ENCODE measurements at places on chromosomes 7 and 10.

- no peak for DNase-seq
Measured at GRCh38 chr10:118956802-118957442, 72.6 kb upstream of the NANOS1 start.

DNA sequence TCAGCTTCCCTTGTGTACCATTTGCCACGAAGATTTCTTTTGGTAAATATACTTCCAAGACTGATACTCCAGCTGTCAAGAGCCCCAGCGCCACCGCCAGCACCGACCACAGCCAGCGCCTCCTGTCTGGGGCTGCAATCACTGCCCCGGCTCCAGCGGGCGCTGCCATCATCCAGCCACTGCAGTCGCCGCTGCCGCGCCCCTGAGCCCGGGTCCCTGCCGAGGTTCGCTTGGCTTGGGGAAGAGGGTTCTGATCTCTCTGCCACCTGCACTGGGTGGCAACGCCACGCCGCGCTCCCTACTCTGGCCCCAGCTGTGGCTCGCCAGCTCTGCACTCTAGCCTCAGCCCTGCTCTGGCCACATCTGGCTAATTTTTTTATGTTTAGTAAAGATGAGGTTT lies 57.7 kb upstream of the ZNF138 start:
- no peak for DNase-seq

DNA sequence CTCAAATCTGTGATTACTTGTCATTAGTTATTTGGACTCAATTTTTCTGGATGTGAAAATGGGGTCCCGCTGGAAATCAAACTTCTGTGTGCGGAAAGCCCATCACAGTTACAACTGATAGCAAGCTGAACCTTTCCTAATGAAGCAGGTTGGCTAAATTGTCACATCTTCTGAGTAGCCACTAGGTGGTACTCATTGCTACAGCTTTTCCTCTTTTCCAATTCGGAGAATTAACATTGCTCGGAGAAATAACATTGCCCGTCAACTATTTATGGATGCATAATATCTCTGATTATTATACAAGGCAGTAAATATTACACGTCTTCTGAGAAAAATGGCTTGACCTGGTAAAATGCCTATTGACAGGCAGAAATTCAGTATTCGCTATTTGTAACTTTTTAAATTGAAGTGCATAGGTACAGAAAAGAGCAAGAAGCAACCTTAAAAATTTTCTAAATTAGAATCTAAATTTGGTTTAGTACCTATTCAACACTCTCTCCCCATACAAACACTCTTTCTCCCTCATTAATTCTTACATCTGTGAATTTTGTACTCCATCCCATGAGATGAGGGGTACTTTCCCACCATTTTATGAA lies 17.3 kb upstream of the BLOC1S2 start:
- no peak for DNase-seq

DNA sequence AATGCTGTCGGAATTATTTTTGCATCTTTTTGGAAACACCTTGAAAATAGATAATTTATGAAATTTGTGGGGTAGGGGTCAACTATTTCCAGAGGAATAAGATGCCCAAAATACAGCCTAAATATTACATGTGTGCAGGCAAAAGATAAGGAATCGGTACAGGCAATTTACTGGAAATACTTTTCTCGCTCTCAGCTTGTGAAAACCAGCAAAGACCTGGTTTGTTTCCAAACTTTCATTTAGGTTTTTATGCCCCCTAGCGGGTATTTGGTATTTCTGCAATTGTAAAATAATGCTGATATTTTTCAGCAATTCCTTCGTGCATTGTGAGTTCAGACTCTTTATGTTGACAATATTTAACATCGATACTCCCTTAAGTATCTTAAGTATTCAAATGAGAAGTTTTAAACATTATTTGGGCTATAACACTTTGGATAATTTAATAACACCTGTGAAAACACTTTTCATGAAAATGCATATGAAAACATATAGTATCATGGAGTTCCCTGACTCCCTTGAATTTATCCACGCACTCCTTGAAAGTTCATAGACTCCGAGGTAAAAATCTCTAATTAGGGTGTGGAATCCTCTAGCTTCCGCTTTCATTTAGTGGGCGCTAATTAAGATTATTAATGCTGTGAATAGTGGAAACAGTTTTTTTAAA lies 132.4 kb downstream of the TSPAN12 start:
- no peak for DNase-seq

- DNase-seq: no peak
Measured at GRCh38 chr7:50628434-50629084, 63.4 kb upstream of the DDC start.

- no peak for DNase-seq
Measured at GRCh38 chr7:133650487-133651300, 397.8 kb downstream of the EXOC4 start.

GRCh38 chr10:32253276-32253675 lies 93.7 kb downstream of the EPC1 start:
- no peak for DNase-seq

DNA sequence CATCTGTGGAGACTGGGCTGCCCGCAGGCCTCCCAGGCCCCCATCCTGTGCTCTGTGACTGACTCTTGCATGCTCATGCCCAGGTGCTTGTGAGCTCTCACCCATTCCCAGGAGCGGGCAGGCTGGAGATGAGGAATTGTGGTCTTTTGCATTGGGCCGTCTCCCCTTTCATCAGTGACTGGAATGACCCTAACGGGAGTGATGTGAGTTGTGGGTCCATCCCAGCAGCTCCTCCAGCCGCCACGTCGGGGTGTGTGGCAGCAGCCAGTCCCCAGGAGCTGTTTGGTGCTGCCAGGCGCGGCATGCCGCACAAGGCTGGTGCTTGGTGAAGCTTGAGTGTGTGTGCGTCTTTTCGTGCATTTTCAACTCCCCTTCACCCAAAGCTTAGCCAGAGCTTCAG lies 164.2 kb downstream of the ACTR3B start:
- no peak for DNase-seq

DNA sequence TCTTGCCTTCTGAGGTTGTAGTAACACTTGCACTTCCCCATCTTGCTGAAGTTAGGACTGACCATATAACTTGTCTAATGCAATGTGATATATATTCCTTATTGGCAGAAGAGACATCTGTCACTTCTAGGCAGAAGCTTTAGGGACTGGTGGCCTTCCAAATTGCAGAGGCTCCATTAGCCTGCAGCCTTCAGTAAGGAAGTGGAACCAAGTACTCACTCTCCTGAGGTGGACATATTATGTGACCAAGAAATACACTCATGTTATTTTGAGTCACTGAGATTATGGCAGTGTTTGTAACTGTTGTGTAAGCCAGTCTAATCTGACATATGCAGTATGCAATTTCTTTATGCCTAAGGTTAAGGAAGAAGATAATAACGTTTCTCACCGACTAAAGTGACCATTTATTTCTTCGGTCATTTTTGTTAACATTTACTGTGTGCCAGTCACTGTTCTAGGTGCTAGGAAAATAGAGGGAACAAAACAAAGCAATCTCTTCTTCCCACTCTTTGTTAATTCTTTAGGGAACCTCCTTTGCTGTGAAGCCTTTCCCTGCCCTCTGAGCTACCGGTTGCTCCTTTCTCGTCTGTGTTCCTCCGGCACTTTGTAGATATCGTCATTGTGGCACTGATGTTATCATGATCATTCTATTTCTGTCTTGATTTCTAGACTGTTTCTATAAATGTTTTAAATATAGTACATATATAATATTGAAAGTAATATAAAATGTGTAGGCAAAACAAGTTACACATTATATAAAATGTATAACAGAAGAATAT lies 52.9 kb upstream of the HBP1 start:
- no peak for DNase-seq

DNA sequence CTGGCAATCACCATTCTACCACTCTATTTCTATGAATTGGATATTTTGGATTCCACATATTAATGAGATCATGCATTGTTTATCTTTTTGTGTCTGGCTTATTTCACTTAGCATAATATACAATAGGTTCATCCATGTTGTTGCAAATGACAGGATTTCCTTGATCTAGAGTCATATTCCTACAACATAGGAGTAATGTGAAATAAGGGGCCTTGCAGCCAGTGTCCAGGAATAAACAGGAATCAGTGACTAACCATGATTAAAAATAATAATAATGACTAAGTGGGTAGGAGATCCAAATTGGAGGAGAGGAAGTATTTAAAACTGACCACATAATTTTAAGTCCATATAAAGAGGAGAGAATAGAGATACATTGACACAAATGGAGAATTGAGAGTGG lies 49.9 kb downstream of the SCIN start:
- DNase-seq: no peak

GRCh38 chr7:55502124-55502857 lies 70.0 kb downstream of the VOPP1 start:
- DNase-seq: no peak

DNA sequence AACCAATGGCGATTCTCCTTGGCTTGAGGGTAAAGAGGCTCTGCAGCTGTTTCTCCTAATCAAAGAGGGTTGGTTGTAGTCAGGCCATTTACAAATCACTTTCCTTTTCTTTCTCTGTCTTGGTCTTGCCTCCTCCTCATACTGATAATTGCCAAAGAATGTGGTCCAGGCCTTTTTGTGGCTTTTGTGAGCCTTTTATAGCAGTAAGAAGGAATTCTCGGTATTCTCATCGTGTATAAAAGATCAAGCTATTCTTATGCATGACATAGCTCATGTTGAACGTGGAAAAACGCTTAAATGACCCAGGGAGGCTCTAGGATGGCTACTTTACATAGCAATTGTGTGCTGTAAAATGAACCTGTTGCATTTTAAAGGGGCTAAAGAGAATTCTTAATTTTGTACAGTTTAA lies 62.6 kb downstream of the RBM20 start:
- DNase-seq: no peak

- no peak for DNase-seq
Measured at GRCh38 chr10:2122431-2123124, 385.3 kb upstream of the ADARB2 start.

GRCh38 chr7:149642589-149642988 lies 130.8 kb downstream of the ZNF467 start:
- no peak for DNase-seq

DNA sequence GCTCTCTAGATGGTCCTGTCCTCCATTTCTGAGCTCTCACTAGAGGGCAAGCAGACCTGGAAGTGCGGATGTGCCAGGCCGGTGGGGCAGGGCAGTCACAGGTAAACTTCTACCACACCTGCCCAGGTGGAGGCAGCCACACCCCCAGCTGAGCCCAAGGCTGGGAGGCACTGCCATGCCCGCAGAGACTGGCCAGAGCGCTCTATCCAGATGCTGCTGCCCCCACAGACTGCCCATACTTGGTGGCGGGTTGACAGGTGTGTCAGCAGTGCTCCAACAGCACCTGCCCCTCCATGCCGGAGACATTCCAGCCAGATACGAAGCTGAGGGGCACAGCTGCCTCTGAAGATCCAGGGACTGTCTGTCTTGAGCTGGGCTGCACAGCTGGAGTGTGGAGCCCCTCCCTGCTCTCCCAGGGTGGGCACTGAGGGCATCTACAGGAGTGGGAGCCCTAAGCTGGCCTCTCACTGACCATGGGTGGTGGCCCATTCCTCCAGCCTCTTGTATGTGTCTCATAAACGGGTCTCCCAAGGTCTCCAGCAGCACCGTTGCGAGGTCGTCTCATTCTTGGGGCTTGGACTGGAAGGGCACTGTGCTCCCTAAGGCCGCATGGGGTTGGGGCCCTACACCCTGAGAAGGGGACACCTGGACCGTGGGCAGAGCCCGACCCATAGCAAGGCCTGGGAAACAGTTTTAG lies 38.2 kb upstream of the PPIF start:
- no peak for DNase-seq

DNA sequence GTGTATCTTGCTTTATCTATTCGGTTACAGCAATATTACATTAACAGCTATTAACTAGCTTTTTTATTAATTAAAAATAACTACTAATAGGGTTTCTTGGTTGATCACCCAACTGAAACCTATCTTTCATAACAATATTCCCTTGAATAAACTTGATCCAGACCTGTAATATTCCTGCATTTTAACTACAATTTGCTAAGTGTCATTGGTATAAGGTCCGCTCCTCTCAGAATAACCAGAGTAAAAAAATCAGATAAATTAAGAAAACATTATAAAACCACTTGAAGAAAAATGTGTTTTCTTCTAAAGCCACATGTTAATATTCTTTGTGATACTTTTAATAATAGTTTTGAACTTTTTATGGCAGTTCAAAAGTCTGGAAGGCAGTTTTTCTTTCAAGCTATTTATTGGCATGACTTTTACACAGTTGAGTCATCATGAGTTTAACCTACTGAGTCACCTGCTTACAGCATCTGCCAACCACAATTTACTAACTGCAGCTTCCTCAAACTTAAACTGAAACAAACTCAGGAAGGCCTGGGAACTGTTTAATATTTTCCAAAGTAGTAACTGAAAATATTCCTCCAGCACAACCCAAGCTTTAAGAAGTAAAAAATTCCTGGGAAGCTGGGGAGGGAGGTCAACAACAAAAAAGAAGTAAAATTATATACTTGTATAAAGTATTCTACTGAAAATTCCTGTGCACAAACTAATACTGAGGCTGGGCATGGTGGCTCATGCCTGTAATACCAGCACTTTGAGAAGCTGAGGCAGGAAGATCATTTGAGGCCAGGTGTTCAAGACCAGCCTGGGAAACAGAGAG lies 103.2 kb downstream of the NRBF2 start:
- no peak for DNase-seq

GRCh38 chr7:95276114-95276513 lies 48.2 kb downstream of the PON1 start:
- no peak for DNase-seq

DNA sequence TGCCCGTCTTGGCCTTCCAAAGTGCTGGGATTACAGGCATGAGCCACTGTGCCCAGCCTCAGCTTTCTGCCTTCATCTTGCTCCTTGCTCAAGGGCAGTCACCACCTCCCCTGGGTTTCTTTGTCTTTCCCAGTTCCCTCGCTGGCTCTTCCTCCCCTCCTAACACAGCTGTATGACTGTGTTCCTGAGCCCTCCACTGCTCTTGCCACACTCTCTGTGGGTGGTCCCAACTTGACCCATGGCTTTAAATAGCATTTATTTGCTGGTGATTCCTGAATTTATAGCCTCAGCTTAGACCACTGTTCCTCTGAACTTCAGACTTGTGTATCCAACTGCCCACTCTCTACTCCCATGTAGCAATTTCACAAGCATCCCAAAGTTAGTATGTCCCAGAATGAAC lies 181.3 kb downstream of the BAMBI start:
- no peak for DNase-seq

DNA sequence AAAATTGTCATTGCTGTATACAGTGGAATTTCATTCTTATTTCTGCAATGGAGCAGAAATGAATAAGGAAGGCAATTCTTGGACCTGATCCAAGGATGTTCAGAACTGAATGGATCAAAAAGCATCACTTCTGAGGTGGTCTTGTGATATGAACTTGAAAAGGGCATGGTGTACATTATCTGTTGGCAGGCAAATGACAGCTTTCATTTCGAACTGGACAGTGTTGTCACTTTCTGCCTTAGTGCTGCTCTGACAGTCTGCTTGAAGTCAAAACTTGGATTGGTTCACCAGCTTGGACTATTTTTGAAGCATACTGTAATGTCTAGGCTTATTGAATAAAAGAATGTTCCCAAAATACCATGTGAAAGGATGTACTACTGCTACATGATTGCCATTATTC lies 52.0 kb downstream of the VCL start:
- DNase-seq: no peak
